CD4-positive, CD25-positive, alpha-beta regulatory T cell (primary cell): ENCODE measurements at places on chromosomes 2 and 18. TPM values are rescaled to one million over a fixed set of nuclear protein-coding genes. Genes with fewer than 3 reads are reported as not detected.

DNA sequence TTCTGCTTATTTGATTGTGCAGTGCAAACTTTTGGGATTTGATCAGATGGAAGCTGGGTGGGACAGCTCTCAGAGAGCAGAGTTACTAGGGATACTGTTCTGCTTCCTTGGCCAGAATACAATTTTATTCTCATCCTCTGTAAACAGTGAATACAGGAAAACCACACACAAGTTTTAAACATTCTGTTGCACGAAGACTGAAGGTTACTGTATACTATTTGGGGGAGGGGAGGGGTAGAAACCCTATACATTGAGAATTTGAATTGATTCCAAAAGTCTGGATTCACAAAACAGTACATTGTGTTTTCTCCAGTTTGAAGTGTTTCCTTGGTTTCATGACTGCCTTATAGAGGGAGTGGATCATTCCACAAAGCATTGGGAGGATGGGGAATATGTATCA, 149.9 kb downstream of the SETBP1 start:
- no peak for DNase-seq

DNA sequence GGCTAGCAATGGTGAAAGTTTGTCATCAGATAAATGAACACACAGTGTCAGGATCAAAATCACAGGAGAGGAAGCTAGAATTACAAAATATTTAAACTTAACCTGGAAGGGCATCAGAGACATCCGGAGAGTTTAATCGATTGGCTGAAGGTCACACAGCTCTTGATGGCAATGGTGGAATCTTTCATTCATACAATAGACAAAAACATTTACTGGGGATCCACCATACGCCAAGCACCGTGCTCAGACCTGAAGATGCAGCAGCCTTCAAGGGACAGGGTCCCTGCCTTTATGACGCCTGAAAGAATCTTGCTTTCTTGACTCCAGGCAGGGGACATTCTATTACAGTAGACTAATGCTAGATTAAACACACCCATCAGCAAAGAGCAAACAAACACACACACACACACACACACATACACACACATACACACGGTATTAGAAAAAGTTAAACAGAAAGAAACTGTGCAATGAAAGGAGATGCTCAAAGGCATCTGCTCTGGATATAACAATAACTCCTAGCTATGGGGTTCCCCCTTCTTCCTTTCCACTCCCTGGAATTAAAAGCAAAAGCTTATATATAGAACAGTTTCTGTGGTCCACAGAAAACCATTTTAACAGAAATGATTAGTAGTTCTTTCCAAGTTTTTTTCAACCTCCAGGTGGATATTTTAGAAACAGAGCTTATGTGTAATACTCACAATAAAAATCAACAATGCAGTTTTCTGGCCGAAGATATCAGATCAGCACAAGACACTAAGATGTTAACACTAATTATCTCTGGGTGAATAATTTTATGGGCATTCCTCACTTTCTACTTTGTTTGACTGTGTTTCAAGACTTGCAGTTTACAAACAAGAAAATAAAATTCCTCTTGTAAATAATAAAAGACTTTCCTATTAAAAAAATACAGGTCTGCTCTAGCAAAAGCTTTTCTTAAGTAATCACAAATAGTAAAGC, 151.7 kb downstream of the ANKRD44 start:
- DNase-seq = no peak

DNA sequence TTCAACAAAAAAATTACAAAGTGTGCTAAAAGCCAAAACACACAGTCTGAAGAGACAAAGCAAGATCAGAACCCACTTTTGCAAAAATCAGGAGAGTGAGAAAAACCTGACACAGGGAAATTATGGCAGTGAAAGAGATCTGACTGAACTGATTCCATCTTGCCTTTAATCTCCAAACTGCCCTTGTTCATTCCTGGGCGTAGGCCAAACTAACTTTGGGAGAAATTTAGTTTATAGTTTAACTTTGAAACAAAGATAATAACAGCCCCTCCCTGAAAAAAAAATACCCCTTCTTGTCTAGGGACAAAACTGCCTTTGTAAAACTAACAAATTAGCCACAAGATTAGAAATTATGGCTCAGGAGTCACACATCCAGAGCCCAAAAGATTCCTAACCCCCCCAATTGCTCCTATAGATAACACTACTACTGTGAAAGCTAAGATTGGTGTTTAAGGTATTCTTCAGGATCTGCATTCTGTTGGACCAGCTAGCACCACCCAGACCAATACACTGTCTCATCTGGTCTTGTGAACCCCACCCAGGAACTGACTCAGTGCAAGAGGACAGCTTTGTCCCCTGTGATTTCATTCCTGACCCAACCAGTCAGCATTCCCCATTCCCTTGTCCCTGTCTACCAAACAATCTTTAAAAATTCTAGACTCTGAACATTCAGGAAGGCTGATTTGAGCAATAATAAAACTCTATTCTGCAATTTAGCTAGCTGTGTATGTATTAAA, 226.1 kb upstream of the SH3BP4 start:
- no peak for DNase-seq

GRCh38 chr2:217916504-217917254, 86.1 kb downstream of the TNS1 start:
- DNase-seq = no peak

- no peak for DNase-seq
These were observed 97.0 kb upstream of the EPAS1 start for GRCh38 chr2:46200100-46200690.

Gene PGAP1
- polyA plus RNA-seq = 3.2 TPM

GRCh38 chr2:47598476-47598875, 184.5 kb upstream of the MSH6 start:
- no peak for DNase-seq

DNA sequence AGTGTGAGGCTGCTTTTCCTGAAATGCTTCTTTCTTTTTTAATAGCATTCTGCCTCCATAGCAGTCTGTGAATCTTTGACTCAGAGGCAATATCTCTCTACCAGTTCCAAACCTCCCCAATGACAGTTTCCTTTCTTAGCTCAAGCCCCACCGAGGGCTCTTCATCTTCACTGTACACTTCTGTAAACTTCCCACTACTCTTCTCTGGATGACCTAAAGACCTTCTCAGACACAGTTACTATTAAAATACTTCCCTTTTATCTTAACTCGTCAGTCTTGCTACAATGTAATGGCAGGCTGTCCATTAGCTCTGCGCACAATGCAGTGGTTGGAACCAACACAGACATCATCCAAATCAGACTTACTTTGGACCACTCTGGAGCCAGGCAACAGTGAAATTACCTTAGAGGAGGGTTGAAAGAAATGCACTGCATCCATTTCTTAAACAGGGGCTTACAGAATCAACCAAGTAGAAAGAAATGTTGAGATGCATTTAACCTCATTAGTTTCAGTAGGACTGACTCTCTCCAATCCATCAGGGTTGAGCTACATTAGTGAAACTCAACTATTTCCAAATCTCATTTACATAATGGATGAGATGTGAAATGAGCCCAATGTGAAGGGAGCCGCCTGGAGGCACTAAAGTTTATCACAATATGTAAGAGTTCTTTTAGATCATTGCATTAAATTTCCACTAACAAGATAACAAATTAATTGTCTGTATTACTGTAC, 343.8 kb downstream of the SETBP1 start:
- DNase-seq = no peak

Gene TRIM54
- polyA plus RNA-seq = not detected

- DNase-seq = no peak
These were observed 70.6 kb downstream of the CAPN13 start for GRCh38 chr2:30736461-30737325.

DNA sequence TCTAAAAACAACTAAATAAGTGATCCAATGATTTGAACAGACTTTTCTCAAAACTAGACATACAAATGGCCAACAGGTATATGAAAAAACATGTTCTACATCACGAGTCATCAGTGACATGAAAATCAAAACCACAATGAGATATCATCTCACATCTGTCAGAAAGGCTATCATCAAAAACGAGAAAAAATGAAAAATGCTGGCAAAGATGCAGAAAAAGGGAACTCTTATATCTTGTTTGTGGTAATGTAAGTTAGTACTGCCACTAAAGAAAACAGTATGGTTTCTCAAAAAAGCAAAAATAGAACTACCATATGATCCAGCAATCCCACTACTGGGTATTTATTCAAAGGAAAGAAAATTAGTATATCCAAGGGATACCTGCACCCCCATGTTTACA, 255.3 kb upstream of the FBXO11 start:
- DNase-seq = no peak

Gene CDH20
- polyA plus RNA-seq = not detected

Gene B3GNT7
- polyA plus RNA-seq = not detected

GRCh38 chr2:239979243-239980023, 45.7 kb downstream of the NDUFA10 start:
- no peak for DNase-seq

Gene NEB
- polyA plus RNA-seq = 0.22 TPM

DNA sequence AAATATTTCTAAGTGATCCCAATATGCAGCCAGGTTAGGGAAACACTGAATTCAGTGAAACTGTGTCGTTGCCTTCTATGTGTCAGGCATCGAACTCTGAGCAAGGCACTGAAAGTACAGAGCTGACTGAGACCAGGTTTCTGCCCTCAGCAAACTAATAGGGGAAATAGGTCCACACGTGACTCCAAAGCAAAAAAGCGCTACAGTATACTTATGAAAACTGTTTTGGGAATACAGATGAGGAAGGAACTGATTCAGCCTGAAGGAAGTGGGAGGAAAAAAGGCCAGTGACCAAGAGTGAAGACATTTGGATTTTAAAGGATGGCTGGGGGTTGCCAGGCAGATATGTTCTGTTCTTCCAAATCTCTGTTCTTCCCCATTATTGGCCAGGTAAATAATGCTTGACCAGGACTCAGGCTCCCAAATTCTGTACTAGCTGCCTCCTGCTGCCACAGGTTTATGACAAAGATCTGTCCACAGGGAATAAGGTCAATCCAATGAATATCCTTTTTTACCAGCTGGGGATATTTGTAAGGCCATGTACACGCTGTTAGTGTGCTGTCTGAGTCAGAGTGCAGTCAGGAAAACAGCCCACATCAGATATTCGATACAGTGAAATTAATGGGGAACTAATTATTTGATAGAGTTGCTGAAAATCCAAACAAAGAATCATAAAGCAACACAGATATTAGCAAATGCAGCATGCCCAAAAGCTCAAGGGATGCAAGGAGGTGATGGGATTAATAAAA, 24.5 kb upstream of the INPP4A start:
- no peak for DNase-seq

Gene TTLL4
- polyA plus RNA-seq = 6.7 TPM

Gene SCYGR4
- not detected for polyA plus RNA-seq

DNA sequence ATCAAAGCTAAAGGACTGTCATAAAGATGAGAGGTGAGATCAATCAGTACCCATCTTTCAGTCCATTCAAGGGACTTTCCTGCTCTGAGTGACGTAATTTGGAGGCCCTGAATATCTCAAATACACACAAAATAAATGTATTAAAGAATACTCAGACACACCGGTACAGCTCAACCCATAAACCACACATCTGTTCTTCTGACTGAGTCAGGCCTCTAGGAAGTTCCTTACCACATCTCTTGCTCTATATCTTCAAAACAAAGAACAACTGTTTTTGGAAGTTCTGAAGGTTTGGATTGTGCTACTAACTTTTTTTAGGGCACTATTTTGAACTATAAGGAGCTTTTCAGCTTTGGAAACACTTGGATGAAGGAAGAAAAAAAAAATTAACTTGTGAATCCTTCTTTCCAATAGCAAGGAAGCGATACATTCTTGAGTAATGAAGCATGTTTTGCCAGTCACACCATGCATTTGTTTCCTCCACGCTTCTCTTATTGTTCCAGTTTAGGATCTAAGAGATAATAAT, 866.5 kb upstream of the VRK2 start:
- DNase-seq = no peak

DNA sequence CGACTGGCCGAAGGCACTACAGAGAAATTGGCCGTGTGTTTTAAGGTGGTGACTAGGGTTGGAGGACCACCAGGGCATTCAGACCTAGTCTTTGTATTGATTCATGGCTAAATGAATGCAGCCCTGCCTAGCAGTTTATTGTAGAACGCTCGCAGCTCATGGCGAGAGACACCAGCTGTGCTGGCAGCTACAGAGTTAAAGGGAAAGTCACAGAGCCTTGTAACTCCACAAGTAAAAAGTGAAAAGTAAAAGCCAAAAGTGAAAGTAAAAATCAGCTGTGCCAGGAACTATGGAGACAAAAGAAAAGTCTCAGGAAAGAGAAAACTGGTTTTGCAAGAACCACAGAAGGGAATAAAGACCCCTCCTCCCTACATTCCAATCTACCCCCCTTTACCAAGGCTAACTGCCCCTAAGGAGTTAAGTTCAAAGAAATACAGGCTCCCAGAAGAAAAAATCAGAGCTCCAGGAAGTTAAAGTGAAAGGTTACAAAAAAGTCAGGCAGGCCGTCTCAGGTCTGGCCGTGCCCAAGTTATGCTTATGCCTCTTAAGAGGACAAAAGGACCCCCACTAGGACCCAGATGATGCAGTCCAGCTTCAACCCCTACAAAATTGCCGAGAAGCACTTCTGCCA, 46.4 kb upstream of the SELENOI start:
- DNase-seq = peak; percentile 55

GRCh38 chr2:46333912-46334311, 36.7 kb downstream of the EPAS1 start:
- DNase-seq = no peak

DNA sequence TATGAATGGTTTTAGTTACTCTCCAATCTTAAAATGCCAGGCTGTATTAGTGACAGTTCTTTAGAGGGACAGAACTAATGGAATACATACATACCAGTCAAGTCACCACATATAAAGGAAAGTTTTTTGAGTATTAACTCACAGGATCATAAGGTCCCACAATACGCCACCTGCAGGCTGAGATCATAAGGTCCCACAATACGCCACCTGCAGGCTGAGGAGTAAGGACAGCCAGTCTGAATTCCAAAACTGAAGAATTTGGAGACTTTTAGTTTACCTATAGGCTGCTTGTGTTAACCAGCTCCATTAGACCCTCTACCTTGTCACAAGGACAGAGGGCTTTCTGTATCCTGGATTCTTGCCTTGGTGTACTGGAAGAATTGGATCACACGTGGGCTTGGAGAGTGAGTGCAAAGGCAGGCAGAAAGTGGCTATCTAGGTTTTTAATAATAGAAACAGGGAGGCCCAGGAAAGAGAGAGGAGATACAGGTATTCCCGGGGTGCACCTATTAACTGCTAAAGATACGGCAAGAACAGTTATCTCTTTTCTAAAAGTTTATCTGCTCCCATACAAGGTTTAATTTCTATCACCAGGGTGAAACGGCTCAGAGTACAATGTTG, 234.9 kb upstream of the CYRIA start:
- DNase-seq = no peak

- DNase-seq = no peak
These were observed 189.2 kb downstream of the ZBTB7C start for GRCh38 chr18:48219810-48220499.

DNA sequence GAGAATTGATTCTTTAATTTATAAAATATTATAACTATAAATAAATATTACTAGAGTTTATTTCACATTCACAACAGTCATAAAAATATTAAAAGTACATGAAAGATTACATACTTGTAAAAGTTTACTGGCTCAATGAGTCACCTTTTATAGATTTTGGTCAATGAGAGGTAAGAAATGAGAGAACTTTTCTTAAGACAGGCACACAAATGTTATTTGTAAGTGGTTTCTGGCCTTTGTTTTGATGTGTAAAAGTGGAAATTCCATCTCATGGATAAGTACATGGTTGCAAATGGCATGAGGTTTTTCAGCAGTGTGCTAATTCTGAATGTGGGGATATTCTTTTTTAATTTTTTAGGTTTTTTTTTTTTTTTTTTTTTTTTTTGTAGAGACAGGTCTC, 63.8 kb downstream of the TTC27 start:
- DNase-seq = no peak
